ENCODE measurements at places on chromosomes 12 and 14.

DNA sequence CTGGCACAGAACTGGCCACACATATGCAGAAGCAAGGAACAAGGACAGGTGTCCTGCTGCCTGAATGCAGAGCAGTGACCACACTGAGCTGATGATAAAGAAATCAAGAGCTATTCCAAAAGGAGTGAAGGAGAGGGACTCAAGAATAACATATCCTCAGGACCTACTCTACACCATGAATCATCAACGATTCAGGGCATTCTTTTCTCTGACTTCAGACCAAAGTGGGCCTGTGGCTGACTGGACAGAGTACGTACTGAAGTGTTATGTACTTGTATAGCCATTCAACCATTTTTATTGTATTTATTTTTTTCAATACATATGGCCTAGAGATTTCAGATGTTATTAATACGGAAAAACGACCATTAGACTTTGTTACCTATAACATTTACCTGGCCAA lies 177.5 kb upstream of the TMTC1 start:
- no peak for DNase-seq

- DNase-seq: peak; percentile 9
Observed at GRCh38 chr12:110245369-110245772, 35.7 kb upstream of the ATP2A2 start.

- DNase-seq: no peak
Observed at GRCh38 chr12:38149395-38150073, 167.0 kb upstream of the ALG10B start.

DNA sequence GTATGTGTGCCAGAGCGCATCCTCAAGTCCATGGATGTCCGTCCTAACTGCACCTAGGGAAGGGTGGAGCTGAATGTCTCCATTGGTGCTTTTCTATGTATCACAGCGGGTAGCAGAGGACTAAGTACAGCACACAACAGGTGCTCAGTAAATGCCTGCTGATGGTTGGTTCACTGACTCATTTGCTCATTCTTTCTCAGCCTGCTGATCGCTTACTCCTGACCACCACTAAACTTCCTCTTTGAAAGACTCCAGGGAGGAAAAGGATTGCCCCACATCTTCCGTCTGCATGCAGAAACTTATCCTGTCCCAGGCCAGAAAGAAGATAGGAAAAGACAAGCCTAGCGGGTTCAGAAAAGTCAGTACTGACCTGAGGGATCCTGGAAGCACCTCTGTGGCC lies 66.3 kb downstream of the B4GALNT3 start:
- no peak for DNase-seq

GRCh38 chr12:48334808-48335207 lies 15.9 kb downstream of the ZNF641 start:
- no peak for DNase-seq

- DNase-seq: no peak
Observed at GRCh38 chr12:104569346-104570173, 112.8 kb downstream of the CHST11 start.

DNA sequence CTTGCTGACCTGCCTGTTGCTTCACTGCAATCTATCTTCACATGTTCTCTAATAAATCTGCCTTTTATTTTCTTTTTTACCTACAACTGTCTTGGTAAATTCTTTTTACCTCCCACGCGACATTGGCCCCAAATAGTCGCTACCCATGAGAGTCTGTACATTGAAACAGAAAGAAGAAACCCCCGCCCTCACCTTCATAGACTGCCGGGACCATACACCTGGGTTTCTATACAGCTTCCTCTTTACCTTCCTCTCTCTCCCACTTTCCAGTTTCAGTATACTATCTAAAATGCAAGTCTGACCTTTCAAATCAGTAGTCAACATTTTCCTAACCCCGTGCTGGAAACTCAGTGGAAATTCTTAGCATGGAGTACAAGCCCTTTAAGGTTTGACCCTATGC lies 4.8 kb downstream of the SLC8A3 start:
- no peak for DNase-seq

DNA sequence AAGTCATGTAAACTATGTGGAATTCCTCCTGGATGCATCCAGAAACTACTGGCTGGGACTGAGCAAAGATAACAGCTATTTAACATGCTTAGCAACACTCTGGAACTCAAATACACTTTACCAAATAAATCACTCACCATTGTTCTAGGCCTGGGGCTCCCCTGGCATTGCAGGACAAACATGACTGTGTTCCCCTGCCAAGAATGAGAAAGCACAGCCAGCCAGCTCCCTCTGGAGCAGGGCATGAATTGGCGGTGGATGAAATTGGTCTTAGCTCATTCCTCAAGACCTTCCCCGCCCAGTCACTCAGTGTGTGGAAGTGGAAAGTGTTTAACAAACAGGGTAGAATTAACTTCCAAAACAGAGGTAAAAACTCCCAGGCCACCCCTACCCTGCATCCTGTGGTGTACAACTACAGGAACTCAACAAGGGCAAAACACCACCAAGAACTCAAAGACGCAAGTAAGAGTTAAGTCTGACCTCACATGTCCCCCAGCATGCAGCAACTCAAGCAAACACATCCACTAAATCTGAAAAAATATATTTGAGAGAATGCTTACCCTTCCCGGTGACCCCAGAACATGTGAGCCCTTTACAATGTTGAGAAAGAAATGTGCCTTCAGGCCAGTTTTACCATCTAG lies 58.4 kb upstream of the BDKRB2 start:
- DNase-seq: no peak

DNA sequence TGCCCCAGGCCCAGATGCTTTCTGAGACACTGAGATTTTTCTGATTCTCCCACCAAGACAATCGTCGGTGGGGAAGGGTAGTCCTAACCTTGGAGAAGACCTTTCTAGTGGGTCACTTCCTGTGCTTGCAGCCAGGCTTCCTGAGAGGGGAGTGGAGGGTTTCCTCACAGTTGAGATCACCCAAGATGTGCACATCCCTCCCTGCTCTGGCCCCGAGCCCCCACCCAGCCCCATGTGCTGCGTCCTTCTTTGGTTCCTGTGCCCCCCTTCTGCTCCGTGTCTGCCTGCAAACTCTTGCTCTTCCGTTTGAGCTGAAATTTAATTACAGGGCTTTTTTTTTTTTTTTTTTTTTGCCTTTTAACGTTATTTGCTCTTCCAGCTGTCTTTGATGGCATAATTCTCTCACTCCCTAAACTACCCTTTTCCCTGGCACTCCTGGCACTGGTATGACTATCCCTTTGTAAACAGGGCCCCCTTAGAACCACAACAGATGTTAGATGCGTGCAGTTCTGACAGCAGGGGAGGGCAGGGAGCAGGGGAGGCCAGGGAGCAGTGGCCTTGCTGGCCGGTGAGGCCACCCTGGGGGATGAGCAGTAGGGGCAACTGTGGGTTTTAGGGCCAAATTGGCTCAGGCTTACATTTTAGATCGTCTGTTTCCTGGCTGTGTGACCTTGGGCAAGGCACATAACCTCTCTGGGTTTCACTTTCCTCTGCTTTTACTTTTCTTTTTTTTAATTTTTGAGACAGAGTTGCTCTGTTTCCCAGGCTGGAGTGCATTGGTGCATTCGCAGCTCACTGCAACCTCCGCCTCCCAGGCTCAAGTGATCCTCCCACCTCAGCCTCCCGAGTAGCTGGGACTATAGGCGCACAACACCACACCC lies 144.5 kb downstream of the PHETA1 start:
- no peak for DNase-seq

GRCh38 chr12:15270591-15270990 lies 49.4 kb upstream of the RERG start:
- no peak for DNase-seq

DNA sequence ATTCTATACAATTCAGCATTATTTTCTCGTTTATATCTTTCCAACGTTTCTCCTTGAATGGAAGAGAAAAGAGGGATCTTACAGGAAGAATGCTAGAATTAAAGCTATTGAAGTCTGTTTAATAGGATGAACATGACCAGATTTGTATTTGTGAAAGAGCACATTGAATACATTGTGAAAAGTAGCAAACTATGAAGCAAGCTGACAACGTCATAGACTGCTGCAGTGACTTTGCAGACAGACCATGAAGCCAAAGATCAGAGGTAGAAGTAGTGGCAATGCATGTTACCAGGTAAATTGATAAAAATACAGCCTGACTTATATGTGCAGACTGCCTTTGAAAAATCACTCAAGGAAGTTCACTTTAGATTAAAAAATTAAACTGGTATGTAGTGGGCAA lies 146.1 kb downstream of the RASSF9 start:
- no peak for DNase-seq

- no peak for DNase-seq
Observed at GRCh38 chr12:107668320-107669098, 17.1 kb upstream of the PWP1 start.

DNA sequence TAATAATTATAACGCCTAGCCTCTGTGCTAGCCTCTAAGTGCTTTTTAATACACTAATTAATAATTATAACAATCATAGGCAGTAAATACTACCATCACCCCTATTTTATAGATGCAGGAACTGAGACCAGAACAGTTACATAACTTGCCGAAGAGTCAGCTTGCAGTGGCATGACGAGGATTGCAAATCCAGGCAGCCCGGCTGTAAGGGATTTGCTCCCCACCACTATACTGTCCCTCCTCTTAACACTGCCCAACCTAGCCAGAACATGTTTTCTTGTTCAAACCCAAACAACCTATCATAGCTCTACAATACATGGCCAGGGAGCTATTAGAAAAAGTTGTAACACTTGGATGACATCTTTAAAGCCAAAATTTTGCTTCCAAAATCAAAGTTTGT lies 33.9 kb upstream of the VASH1 start:
- no peak for DNase-seq

DNA sequence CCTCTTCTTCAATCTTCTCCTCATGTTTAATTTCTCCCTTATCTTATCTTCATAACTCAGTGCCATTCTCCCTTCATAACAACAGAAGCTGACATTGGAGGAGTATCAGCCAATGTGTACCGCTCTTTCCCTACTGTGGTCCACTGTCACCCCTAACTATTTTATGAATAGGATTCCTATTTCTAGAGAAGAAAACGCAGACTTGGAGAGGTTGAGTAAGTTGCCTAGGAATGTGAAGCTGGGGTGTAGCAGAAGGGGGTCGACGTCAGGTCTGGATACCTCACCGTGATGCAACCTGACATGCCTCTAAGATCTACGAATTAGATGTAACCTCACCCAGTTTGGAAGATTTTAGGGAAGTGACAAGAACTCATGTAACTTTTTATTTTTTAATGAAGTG lies 17.1 kb downstream of the LMO3 start:
- no peak for DNase-seq

- no peak for DNase-seq
Observed at GRCh38 chr12:121190523-121191031, 19.4 kb upstream of the P2RX4 start.

DNA sequence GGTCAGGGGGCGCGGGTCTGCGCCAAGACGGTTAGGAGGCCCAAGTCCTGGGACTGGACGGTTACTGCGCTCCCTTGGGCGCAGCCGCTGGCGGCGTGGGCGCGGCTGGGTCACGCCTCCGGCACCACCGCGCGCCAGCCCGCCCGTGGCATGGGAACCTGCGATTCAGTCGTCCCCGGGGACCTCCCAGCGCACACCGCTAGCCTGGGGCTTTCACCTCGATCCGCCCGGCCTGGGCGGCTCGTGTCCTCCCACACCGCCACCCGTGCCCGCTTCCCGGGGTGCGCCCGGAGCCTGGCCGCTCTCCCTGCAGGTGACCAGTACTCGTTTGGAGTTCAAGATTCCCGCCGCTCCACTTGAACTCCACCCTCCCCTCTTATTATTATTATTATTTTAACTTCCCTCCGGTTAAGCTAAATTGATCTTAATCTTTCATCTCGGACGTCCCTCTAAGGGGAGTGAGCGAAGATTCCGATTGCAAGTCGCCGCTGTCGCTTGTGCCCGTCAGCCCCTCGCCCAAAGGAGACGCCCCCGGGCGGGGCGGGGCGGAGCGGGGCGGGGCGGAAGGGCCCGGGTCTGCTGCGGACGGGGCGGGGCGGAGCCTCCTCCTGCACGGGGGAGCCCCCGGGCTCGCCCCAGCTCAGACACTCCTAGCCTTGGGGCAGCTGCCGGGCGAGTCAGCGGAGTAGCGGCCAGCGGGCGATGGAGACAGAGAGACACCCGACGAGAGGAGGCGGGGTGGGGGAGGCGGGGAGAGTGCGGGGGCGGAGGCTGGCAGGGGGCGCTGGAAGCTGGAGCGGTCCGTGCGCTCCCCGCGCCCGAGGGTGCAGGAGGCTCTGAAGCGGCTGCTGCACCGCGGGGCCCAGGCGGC lies at the start of gene KCNMB4:
Gene KCNMB4 (plus strand): TSS at position 643 of the 871 bp plus-strand sequence. CDS start 445 bp downstream, outside the sequence.
- DNase-seq: peak; percentile 53

- no peak for DNase-seq
Observed at GRCh38 chr12:115013236-115013981, 329.4 kb upstream of the TBX3 start.

GRCh38 chr12:91854725-91855124 lies 290.9 kb downstream of the BTG1 start:
- DNase-seq: no peak

DNA sequence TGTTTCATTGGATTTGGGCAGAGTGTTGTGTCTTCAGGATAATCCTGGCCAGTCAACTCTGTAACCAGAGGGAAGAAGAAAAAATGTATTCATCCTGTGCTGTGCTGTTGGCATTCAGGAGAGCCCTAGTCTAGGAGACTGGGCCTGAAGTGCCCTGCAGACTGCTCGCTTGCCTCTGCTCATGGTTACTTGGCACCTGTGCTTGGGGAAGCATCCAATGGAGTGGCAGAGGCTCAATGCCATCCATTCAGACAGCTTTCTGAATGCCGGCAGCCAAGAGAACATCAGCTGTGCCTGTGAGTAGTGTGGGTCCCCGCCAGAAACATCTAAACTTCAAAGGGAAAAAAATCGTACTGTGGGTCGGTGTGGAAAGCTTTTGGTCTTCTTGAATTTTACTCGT lies 124.2 kb downstream of the SRGAP1 start:
- no peak for DNase-seq

DNA sequence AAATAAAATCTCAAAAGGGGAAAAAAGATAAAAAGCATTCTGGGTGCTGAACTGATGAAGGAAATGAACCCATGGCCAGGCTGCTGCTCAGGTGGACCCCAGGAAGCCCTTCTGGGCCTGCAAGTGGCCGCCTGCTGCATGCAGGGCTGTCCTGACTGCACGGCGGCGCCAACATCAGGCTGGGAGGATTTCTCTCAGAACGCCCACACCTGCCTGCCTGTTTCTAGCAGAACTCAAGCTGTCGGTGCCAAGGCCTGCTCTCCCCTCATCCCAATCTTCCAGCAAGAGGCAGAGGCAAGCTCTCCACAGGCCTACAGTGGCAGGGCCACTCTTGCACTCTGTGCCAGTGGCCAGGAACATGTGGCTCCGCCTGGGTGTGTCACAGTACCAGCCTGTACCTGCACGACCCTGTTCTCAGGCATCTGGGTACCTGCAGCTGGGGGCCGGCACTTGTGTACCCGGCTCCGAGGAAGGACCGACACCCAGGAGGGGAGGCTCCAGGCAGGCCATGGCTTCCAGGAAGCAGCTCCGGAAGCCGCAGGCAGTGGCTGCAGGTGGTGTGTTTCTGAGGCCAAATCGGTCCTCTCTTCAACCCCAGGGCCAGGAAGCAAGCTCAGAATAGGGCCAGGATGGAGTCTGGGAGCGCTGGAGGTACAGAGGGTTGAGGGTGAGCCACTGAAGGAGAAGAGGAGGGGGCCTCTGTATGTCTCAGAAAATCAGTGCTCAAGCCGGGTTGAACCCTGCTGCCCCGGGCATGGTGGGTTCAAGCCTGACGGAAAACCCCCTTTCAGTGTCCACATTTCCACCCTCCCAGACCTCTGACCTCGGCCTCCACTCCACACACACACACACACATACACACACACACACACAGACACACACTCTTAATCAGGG lies 2.5 kb upstream of the INF2 start:
- DNase-seq: no peak
